ENCODE measurements at places on chromosomes 5 and 9.

GRCh38 chr9:32820322-32820721 is 37.0 kb downstream of the TMEM215 start:
- no peak for DNase-seq

DNA sequence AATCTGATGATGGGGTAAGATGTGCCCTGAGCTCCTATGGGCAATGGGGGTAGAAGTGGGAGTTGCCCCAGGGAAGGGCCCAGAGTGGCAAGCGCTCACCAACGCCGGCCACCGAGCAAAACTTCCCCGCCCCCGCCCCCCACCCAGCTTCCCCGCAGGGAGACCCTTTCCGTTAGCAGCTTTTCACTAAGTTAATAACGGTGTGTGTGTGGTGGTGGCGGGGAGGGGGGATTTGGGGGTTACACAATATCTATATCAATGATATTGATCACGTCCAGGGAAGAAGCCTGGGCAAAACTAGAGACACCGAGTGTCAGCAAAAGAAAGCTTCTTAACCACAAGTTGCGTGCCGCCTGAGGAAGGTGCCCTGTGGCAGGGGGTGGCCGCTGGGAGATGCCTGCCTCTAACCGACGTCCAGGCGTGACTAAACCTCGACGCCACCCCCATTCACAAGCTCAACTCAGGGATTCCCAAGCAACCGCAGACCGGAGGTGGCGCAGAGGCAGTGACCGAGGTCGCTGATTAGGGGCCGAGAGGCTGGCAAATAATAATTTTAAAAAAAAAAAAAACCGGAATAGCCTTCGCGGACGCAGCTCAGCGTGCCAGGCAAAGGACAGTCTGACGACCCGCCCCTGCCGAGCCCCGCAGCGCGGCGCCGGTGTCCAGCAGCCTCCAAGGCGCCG is 222.6 kb downstream of the MEF2C start:
- DNase-seq = peak; percentile 51

DNA sequence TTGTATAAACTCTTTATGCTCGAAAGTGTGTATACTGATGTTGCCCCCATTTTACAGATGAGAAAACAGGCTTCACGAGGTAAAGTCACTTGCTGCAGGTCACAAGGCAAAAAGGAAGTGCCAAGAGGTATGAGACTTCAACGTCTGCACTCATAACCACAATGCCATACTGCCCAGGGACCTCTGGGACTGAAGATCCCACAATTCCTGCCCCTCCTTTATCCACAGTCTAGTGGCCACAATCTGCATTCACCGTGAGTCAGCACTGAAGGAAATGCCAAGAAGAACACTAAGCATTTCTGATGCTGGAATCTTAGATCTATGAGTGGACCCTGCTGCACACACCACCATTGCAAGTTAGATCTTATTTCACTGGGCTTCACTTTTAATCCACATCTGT is 37.3 kb downstream of the MED27 start:
- DNase-seq = peak; percentile 96

DNA sequence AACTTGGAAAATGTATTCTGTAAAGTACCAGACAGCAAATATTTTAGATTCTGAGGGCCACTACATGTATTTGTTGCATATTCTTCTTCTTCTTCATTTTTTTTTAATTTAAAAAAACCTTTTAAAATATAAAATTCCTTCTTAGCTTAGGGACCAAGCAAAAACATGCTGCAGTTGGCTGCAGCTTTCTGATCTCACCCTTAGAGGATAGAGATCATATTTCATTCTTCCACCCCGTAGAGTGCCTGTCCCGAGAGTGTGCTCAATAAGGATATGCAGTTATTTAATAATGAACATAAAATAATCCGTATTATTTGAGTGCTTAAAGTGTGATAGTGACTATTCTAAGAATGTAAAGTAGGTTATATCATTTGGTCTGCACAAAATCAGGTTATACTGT is 204.2 kb upstream of the CD180 start:
- DNase-seq = no peak

DNA sequence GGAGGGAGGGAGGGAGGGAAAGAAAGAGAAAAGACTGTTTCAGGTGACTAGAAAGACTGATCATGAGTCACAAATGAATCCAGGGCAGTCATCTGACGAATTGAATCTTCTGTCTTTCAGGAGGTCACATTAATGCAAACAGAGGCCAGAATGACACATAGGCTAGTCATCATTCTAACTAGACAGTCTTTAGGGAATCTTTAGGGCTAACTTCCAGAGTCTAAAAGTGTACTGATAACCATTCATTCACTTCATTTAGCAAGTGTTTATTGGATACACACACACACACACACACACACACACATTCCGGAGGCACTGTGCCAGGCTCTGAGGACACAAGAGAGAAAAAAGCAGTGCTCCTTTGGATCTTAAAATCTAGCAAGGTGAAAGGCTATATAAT is 156.7 kb downstream of the EBF1 start:
- DNase-seq = peak; percentile 96

DNA sequence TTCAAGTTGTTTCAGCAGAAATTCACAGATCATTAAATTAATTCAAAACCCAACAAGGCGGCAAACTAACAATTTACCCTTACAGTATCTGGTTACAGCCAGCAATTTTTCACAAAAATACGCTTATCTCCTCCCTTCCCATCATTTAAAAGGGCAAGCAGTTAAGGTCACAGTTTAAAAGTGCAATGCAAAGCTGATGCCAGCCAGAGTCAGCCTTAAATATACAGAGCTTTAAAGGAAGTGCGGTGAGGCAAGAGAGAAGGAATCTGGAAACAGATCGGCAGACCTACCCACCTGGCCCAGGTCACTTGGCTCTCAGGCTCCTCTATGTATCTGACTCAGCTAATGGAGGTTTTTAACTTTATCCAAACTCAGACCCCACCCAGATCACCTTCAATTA is 31.0 kb downstream of the EPB41L4A start:
- peak; percentile 50 for DNase-seq

GRCh38 chr5:13957032-13957645 is 12.7 kb upstream of the DNAH5 start:
- DNase-seq = peak; percentile 78

GRCh38 chr9:100111235-100111634 is 12.2 kb downstream of the INVS start:
- peak; percentile 95 for DNase-seq

DNA sequence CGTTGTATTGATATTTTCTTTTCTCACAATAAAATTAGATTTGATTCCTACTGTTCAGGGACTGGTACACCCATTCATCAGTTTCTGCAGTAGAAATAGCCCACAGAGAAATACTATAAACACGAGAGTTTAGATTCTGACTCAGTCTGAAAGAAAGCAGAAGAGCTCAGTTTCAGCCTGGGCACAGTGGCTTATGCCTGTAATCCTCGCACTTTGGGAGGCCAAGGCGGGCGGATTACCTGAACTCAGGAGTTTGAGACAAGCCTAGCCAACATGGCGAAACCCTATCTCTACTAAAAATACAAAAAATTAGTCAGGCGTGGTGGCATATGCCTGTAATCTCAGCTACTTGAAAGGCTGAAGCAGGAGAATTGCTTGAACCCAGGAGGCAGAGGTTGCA is 8.6 kb downstream of the ITK start:
- DNase-seq = no peak

GRCh38 chr9:137606005-137606621 is 627 bp downstream of the ARRDC1 start:
- peak; percentile 26 for DNase-seq

- DNase-seq = no peak
Measured at GRCh38 chr5:153866176-153866575, 172.5 kb downstream of the FAM114A2 start.

DNA sequence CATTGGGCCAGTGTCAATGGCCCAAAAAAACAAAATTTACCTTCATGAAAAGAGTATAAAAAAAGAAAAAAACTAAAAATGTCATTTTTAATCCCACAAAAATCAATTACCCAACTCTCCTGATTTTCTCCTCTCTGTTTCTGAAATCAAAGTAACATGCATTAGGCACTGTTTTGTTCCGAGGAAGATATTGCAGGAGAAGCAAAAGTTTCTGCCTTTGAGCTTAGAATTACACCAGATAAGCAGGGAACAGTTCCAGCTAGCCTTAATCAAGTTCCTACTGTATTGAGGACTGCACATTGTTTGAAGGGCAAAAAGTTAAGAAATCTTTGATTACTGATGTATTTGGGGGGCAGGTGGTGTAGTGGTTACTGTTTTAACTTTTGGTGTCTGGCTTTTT is 1.1 kb upstream of the PRKAA1 start:
- DNase-seq = no peak

- DNase-seq = no peak
Measured at GRCh38 chr5:33877449-33877848, 14.3 kb downstream of the ADAMTS12 start.

DNA sequence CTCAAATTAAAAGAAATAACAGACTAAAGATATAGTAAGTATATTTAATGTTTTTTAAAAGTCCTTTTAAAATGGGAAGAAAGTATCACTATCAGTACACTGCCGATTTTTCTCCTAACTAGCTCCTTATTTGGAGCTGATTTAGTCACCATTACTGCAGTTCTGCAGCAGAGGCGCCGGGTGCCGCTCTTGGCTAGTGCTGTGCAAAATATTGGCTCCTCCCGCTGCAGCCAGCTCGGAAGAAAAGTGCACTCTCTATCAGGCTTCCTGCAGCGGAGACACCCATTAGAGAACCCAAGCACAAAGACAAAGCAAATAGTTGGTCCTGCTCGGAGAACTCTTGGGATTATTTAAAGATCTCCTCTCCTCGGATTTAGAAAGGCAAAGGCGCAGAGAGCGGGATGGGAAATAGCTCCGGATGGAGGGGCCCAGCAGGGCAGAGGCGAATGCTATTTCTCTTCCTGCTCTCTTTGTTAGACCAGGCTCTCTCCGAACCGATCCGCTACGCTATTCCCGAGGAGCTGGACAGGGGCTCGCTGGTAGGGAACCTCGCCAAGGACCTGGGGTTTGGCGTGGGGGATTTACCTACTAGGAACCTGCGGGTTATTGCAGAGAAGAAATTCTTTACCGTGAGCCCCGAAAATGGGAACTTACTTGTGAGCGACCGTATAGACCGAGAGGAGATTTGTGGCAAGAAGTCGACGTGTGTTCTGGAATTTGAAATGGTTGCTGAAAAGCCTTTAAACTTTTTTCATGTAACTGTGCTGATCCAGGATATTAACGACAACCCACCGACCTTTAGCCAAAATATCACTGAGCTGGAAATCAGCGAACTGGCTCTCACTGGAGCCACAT is at the start of gene PCDHGB3:
TSS of gene PCDHGB3 (plus strand) at position 249 of the 855 bp plus-strand sequence. CDS start at position 402, 153 bp downstream.
- DNase-seq = peak; percentile 66

DNA sequence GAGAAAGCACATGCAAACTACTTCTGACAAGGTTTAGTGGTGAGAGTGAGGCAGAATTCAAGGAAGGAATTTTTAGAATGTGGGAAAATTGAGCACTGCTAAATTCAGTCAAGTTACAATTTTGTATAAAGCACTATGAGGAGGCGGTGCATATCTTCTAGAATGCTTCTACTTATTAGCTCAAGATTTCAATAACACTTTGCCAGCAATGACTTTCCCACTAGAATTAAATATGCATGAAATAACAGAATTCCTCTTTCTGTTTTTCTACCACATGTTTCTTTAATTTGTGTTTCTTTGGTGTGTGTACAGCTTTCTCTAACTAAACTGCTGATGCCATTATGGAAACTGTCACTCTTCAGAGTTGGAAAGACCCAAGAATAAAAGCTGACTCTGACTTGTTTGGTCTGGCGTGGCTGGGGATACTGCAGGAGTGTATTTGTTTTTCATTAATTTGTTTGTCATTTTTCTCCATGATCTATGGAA is 163.5 kb downstream of the ARSB start:
- DNase-seq = no peak

GRCh38 chr5:133554279-133554678 is 58.1 kb downstream of the FSTL4 start:
- DNase-seq = no peak

- DNase-seq = no peak
Measured at GRCh38 chr9:33168941-33169544, 1.9 kb upstream of the B4GALT1 start.

GRCh38 chr5:80654054-80654390 is 430 bp upstream of the MSH3 start:
- peak; percentile 28 for DNase-seq

DNA sequence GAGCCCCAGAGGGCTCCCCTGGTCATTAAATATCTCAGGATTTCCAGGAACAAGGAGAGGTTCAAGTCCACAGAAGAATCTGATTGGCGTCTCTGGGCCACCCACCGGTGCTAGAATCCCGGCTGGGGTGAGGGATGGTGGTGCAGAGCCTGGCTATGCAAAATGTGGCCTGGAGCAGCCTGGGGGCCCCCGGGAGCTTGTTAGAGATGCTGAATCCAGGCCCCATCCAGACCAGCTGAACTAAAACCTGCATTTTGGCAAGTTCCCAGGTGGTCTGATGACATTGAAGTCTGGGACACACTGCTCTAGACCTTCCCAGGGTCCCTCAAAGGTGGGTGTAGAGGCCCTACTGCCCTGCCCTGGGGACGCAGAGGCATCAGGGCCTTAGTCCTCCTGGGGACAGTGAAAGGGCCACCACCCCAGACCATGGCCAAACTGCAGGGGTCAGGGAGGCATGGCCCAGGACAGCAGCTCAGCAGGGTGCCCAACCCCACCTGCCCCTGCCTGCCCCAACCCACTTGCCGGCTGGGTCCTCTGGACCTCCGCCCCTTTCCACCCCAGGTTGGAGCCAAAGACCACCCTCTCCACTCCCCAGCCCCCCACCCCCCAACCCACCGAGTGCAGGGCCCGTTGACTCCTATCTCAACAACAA is 34.7 kb downstream of the ADAMTS2 start:
- no peak for DNase-seq

DNA sequence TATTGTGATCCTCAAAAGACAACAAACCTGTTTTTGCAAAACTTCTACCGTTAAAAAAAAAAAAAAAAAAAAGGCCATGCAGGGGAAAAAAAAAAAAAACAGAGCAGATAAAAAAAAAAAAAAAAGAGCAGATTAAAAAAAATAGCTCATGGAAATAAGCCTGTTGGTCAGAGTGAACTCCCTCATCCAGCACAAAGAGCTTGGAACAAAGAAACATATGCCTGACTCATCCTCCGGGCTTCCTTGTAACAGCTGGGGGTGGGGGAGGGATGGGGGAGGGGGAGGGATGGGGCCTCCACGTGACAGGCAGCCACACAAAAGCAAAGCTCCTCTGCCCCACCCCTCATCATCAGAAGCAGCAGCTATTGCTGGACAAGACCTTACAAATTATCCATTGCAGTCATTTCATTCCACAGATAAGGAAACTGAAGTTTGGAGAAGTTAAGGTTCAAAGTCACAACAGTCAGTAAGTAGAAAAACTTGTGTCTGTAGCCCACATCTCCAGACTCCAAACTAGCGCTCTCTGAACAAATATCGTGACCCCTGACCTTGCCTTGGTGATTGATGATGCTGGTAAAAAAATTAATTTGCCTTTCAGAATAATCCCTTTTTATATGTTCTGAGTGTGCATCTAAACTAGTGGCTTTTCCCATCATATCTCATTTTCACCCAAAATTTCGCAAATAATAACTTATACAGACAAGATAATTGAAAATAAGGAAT is 38.9 kb downstream of the SLC35D2 start:
- peak; percentile 94 for DNase-seq

DNA sequence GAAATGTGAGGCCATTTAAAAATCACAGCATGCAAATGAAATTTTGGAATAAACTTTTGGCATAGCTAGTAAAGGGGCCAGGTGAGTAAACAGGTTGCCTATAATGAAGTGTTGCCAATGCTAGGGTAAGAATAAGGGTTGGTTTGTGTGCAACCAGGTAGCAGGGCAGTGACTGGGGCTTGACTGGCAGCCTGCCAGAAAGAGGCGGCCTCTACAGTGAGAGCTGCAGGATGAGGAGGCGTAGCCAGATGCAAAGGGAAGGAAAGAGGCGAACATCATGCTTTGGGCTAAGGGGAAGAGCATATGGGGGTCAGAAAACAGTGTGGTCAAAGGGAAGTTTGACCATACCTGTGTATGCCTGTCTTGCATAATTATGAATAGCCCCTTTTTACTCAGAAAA is 70.6 kb downstream of the MAST4 start:
- peak; percentile 72 for DNase-seq

All from kidney tubule cell (primary cell).